ENCODE measurements at places on chromosomes 7 and 10.

GRCh38 chr10:116216676-116217075 is 56.3 kb downstream of the GFRA1 start:
- no peak for DNase-seq

DNA sequence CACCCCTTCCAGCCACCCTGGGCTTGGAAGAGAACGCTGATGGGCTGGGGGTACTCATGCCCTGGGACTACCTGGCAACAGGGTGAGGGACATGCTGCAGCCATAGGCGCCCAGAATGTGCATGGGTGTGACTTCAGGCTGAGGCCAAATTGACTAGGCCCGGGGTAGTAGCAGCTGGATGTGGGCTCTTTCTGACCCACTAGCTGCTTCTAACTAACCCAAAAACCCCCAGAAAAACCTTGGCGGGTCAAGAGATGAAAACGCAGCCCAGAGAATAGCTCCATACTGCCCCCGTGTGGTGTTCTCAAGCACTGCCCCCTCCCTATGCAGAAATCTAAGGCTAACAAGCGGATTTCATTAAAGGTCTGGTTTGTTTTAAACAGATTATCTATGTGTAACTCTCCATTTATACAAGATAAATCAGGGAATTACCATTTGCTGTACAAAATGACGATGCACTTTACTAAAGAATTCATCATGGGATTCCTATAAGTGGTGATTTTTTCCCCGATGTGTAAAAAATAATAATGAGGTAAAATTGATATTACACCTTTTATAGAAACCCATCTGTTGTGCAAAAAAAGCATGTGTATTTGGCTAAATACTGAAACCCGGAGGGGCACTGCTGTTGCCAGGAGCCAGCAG is 4.2 kb downstream of the SMARCD3 start:
- DNase-seq = no peak

DNA sequence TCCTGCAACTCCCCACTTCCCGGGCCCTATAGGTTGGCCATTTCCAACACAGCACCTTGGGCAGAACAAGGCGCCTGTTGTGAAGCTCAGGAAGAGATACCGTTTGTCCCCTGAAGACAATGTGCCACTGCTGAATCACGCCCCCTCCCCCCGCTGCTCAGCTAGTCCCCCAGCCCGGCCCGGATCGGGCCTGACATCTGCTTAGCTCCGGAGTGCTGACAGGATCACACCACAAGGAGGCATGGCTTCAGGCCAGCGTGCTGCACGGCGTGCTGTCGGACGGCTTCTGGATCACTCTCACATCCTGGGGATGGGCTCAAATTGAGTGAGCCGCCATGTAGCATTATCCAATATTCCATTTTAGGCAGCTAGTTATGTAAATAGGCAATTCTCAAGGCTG is 62.1 kb upstream of the EFCAB10 start:
- DNase-seq = no peak

- no peak for DNase-seq
Measured at GRCh38 chr10:18238870-18239485, 98.8 kb downstream of the CACNB2 start.

GRCh38 chr7:64463636-64464375 is 99.1 kb downstream of the ZNF680 start:
- no peak for DNase-seq

GRCh38 chr7:29287366-29287765 is 92.8 kb downstream of the CHN2 start:
- no peak for DNase-seq

DNA sequence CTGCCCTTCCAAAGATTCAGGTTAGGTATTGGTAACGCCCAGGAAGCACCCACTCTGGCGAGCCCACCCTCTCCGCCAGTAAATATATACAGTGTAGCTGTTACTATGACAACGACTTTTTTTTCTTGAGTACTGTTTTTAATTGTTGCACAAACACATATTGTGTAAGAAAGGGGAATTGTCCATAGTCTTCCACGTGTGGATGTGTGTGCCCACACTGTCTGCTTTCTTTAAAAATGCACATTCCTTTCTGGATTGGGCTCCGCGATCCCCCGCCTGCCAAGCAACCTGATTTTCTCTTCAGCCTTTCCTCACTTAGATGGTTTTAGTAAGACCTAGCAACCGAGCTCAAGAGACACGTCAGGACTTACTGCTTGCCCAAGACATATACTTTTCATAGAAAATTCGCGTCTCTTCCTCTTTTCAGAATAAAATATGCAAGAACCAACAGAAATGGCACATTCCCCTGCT is 247.8 kb downstream of the EBF3 start:
- DNase-seq = no peak

DNA sequence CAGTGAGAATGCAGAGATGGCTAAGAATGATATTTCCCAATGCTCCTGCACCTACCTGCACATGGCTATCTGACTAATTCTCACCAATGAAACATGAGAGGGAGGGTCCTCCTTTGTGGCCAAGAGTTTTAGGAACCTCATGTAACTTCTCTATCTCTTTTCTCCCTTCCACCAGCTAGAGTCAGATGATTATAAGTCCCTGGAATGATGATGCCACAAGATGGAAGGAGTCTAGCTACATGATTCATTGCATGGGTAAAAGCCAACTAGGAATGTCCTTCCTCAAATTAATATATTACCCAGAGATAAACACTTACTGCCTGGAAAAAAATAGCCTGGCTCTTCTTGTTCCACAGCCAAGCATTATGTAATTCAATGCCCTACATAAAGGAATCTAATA is 55.1 kb upstream of the AASS start:
- no peak for DNase-seq

GRCh38 chr7:46658281-46658680 is 737.2 kb upstream of the IGFBP3 start:
- DNase-seq = no peak

DNA sequence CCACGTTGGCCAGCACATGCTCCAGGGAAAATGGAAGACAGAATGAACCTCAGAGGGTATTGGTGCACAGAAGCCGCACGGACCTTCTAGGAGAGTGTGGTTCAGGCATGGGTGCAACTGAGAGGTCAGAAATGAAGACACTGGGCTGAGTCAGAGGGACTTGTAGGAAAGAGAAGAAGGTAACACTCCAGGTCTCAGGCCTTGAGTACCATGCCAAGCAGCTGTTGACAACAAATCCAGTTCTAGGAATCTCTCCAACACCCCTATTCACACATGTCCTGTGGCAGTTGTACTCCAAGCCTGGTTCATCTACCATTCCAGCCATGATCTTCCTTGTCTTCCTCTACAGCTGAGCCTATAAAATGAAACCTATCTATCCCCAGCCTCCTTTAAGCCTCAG is 251.6 kb downstream of the USP6NL start:
- no peak for DNase-seq

- no peak for DNase-seq
Measured at GRCh38 chr7:129359638-129360037, 74.6 kb upstream of the STRIP2 start.

GRCh38 chr10:95374597-95375209 is 83.9 kb upstream of the PDLIM1 start:
- DNase-seq = peak; percentile 35

GRCh38 chr7:116024826-116025809 is 5.4 kb downstream of the TFEC start:
- no peak for DNase-seq

GRCh38 chr10:1153251-1153763 is 97.1 kb downstream of the WDR37 start:
- DNase-seq = no peak

- no peak for DNase-seq
Measured at GRCh38 chr10:121340271-121340831, 257.9 kb downstream of the FGFR2 start.

DNA sequence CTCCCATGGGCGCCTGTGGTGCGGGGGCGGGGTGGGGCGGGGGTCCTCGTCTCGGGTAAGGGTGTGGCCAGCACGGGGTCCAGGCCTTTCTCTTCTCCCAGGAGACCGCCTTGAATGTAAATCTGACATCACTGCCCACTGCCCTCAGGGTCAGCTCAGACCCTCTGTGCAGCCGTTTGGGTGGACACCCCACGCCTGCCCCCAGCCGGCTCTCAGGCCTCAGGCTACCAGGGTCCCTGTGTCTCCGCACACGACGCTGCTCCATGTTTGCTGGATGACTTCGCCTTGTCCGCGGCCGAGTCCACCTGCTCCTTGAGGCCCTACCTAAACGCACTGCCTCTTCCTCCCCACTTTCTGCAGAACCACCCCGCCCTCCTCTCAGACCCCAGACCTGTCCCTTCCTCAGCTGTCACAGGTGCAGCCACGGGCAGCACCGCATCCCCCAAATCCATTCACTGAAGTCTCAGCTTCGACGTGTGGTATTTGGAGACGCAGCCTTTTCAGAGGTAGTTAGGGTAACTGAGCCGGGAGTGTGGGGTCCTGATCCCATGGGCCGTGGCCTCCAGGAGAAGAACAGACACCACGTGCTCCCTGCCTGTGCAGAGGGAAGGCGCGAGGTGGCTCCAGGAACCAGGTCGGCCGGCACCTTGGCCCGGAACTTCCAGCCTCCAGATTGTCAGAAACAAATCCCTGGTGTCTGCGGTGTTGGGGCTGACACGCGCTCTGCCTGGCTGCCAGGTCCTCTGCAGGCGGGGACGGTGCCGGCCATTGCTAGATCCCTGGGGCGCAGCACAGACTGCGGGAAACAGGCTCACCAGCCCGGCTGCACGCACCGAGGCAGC is 97.4 kb upstream of the DIP2C start:
- no peak for DNase-seq

DNA sequence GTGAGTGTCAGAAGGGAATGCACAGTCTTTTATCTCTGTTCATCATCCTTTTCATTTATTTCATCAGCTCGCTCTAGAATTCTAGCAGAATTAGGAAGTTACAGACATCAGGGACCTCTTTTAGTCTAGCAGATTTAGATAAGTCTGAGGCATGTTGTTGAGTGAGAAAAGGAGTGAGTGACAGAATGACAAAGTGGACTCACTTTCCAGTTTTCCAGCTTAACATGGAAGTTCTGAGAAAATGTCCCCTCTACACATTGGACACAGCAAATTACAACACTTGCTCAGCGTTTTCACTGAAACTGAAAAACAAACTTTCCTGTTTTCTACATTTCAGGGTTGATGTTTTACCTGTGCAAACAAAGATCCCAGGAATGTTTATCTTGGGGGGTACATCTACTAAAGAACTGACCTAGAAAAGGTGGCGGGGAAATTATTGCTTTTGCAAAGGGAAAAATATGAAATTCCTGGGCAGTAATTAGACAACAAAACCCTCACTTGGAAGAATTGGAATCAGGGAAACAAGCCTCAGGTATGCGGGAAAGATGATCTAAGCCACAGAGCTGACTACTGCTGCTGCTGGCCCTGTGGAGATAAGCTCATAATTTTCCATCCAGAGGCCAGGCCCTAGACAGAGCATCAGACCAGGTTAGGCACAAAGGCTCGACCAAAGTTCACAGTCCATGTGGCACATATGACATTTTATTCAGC is 14.6 kb upstream of the CYP3A5 start:
- DNase-seq = no peak

- peak; percentile 41 for DNase-seq
Measured at GRCh38 chr10:50621968-50622705, 1.6 kb downstream of the SGMS1 start.

DNA sequence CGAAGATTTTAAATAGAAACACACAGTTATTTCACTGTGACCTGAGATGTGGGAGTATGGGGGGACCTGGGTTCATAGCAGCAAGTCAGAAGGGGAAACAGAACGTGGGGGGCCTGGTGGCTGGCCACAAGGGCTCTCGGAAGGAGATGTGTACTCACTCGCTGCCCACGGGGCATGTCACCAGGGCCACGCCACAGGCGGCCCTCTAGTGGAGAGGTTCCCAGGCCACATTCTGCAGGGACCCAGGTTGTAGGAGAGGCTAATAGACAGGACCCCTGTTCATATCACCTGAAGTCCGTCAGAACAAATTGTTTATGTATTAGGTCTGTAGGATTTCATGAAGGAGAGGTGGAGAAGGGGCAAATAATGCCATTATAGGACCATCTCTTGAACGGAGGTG is 25.1 kb upstream of the SVOPL start:
- no peak for DNase-seq

DNA sequence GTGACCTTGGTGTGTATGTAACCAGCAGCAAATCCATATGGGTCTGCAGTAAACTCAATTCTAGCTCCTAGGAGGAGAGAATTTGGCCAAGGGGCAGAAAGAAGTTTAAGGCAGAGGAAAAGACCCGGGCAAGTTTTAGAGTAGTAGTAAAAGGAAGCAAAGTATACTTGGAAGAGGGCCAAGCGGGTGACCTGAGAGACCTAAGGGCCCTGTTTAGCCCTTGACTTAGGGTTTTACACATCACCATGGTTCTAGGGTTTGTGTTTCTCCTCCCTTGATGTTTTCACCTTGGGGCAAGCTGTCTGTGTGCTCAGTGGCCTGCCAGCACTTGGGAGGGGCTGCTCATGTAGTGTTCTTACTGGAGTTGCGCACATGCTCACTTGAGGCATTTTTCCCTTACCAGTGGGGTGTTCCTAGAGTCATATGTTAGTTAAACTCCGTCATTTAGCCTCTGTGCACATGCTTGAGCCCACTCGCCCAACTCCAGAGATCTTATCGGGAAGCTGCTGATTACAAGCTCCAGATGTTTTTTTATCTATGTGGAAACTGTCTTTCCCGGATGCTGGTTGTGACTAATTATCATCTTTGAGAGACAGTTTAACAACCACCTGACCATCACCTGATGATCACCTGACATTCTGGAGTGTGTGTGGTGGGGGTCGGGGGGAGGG is 137.6 kb upstream of the PRSS1 start:
- DNase-seq = no peak

- DNase-seq = no peak
Measured at GRCh38 chr10:77334501-77334900, 303.1 kb downstream of the KCNMA1 start.

DNA sequence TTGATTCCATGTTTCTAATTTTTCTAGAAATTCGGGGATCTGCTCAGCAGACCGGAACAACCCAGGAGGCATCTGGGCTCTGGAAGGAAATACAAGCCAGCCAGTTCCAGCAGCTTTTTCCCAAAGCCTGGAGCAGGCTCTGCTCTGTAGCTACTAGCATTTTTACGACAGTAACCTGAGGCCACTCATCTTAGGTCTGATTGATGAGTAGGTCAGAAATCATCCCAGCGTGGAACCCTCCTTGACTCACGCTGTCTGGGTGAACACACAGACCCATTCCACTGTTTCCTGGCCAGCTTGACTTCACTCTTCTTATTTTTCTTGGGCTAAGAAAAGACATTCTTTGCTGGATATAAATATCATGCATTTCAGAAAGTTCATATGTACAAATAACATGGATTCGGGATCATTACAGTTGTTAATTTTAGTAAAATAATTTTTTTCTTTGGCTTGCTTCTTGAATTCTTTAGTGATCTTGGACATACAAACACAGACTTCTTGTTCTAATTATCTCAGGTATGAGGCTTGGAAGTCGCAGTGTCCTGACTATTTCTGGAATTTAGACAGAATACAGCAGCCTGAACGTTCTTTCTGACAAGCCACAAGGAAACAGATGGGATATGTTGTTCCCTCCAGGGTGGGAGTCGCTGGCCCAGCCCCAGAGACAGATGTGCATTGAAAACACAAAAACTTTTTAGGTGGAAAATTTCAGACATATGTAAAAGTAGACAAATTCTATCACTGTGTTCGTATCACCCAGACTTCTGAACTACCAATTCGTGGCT is 54.6 kb upstream of the PITRM1 start:
- DNase-seq = no peak
